ENCODE measurements at places on chromosomes 6 and 20.

- no peak for DNase-seq
Observed at GRCh38 chr20:20710443-20711315, 1.8 kb downstream of the RALGAPA2 start.

- DNase-seq, result no peak
Observed at GRCh38 chr6:163017801-163018200, 290.0 kb downstream of the PACRG start.

DNA sequence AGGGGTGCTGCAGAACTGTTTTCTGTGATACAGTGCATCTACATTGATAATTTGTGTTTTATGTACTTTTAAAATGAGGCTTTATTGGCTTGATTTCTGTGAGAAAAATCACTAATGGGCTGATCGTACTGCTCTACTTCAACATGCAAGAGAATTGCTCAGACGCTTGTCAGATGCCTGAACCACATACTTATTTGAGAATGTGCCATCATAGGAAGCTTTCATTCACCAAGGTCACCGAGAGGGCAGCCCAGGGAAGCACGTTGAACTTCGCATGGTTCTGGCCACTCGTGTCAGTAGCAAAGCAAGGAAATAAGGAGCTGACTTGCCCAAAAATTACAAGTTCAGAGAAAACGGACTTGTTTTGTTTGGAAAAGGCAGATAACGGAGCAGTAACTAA, 168.5 kb upstream of the AKAP12 start:
- DNase-seq, result peak; percentile 79

GRCh38 chr20:62445553-62446340, 18.4 kb upstream of the RBBP8NL start:
- no peak for DNase-seq

All from A172 (cell line).